ENCODE measurements at places on chromosomes 5 and 9. TPM values are rescaled to one million over a fixed set of nuclear protein-coding genes. Genes with fewer than 3 reads are reported as not detected.

Gene ABO
- not detected for total RNA-seq

Gene DOCK8
- total RNA-seq, result 0.27 TPM

Gene SPATA31C1
- total RNA-seq, result not detected

Gene PTCH1
- total RNA-seq, result 2.8 TPM

Gene TTC16
- total RNA-seq, result not detected

Gene SLC6A3
- total RNA-seq, result 0.87 TPM

Gene ZNF366
- total RNA-seq, result not detected

Gene GBGT1
- 2.1 TPM for total RNA-seq

Gene EXD3
- total RNA-seq, result 6.6 TPM

Gene RNF14
- total RNA-seq, result 64.3 TPM

Gene CXCL14
- 0.24 TPM for total RNA-seq

Gene ERCC8
- 15.1 TPM for total RNA-seq

Gene CCL28
- 0.09 TPM for total RNA-seq

Gene TNIP1
- 136 TPM for total RNA-seq

Gene SELENOP
- not detected for total RNA-seq

Gene SLC46A2
- not detected for total RNA-seq

Gene TOR4A
- 28.4 TPM for total RNA-seq

Gene TNFSF8
- not detected for total RNA-seq

Gene GPX8
- total RNA-seq, result 34.0 TPM
